SHP77 (cell line): ENCODE measurements at places on chromosomes 5 and 9.
A peak's percentile ranks its signal among the peaks of the same experiment; 100 is the strongest.

- no peak for DNase-seq
Measured at GRCh38 chr9:899440-900184, 58.1 kb downstream of the DMRT1 start.

GRCh38 chr9:26132746-26133312, 454.6 kb upstream of the TUSC1 start:
- no peak for DNase-seq

- DNase-seq: no peak
Measured at GRCh38 chr9:93031629-93032430, 26.7 kb upstream of the SUSD3 start.

DNA sequence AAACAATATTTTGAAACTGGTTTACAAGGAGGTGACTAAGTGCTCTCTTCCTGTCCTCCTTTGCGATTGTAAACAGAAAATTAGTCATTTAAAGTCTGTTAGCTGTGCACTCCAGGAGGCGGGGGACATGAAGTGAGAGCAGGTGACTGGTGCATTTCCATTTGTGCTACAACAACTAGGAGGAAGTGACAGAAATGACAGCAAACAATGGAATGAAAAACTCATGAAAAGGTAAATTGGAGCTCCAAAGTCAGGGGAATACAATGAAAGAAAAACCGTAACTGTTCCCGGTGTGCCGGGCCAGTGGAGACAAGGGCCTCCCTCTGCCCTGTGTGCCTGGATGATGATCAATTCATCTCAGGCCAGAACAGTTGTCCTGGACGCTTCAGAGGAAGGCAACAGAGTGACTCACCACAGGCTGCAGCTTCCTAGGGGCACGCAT, 439.9 kb downstream of the GADD45G start:
- DNase-seq: peak; percentile 64

- DNase-seq: no peak
Measured at GRCh38 chr9:22817181-22817580, 370.6 kb downstream of the DMRTA1 start.

GRCh38 chr9:90552317-90552716, 90.3 kb downstream of the DIRAS2 start:
- DNase-seq: no peak

GRCh38 chr5:154618696-154619095, 136.5 kb upstream of the LARP1 start:
- DNase-seq: no peak

DNA sequence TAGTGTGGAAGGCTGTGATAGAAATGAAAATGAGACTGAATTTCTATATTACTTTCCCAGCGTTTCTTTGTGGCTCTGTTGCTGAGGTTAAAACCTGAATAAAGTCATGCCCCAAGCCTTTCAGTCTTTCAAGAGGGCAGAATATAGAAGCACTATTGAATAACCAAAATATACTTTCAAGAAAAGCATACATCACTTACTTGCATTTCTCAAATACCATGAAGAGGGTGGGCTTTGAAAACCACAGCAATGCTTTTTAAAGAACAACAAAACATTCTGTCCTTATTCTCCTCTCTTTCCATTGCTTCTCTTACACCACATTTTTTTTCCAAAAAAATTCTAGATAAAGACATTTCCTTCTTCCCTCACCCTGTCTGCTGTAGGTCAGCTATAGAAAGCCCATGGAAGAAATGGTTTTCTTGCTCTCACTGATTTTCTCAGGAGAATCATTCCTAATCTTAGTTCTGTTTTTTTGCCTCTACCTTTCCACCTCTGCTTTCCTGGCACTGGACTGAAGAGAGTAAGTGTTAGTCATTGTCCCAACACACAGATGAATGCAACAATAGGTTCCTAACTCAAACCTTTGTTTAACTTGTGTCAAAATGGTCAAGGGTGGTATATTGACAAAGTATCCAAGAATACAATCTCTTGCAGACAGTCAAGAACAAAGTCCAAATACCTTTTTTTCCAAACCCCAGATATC, 51.6 kb downstream of the NUDT12 start:
- no peak for DNase-seq

DNA sequence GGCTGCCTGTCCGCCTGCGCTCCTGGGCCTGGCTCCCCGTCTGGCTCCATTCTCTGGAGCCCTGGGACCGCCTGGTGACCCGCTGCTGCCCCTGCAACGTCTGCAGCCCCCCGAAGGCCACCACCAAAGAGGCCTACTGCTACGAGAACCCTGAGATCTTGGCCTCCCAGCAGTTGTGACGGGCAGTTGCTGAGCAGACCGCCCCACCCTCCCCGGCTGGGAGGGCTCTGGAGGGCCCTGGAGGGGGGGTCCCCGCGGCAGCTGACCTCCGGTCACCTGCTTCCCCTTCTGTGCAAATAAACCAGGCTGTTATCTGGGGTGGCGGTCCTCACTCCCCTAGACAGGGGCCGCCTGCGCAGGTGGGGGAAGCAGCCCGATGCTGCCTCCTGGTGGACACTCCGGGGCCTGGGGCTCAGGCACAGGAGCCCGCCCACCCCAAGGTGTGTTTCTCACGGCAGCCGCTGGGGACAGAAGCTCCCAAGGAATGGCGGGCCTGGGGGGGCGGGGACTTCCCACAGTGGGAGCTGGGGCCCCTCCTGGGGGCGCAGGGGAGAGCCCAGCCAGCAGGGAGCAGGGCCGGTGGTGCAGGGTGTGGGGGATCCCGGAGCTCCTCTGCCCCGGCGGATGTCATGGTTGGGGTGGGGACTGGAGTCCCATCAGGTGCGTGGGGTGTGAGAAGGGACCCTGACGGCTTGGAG, 4.7 kb upstream of the TUBB4B start:
- DNase-seq: peak; percentile 84

DNA sequence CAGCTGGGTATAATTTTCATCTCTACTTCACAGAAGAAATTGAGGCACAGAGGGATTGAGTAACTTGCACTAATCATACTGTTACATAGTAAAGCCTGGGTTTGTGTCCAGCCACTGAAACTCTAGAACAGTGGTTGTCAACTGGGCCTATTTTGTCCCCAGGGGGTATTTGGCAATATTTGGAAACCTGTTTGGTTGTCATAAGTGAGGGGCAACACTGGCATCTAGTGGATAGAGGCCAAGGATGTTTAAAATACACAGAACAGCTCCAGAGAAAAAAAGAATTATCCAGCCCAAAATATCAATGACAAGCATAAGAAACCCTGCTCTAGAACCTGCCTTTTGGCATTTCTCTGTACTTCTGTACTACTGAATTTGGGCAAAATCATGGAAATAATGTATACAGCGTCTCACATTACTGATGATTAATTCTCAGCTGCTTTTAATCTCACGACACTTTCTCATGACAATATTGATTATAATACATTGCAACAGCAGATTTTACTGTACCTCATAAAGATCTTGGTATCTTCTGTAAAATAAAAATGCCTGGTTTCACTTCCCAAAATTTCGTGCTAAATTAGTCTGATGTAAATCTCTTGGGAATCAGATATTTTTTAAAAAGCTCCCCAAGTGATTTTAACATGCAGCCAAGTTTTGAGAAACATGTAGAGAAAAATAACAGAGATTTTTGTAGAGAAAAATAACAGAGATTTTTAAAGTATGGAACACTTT, 112.7 kb downstream of the RORB start:
- no peak for DNase-seq

DNA sequence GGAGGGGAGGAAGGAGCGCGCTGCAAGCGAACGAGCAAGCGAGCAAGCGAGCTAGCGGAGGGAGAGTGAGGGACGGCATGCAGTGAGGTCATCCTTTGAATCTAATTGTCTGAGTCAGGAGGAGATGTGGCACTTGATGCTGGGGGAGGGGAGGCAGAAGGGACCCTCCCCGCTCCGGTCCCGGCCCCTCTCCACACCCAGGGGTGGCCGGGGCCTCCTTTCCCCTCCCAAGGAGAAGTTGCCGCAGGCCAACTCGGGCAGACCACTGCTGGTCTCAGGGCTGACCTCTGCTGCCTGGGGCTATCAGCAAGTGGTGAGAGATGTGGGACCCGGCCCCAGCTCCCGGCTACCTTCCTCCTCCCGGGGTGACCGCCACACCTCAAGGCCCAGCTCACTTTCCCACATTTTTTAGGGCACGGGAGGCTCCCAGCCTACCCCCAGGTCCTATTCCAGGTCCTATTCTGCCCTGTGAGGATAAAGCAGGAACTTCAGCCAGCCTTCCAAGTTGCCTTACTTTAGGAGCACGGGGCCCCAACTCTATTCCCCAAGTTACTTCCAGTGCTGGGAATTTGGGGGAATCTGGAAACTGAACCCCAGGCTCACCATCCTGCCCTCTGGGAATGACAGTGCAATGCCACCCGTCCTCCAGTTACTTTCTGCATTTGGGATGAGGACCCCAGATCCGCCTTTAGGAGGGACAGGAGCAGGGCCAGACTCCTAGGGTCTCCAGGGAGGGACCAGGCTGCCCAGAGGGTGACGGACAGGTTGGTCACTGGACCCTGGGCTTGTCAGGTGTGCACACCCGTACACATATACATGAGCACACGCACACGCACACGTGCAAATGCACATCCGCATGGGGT, 11.1 kb downstream of the CNTFR start:
- no peak for DNase-seq

GRCh38 chr5:99076723-99077640, 148.2 kb upstream of the CHD1 start:
- no peak for DNase-seq

- no peak for DNase-seq
Measured at GRCh38 chr9:105053209-105053652, 125.3 kb upstream of the ABCA1 start.

DNA sequence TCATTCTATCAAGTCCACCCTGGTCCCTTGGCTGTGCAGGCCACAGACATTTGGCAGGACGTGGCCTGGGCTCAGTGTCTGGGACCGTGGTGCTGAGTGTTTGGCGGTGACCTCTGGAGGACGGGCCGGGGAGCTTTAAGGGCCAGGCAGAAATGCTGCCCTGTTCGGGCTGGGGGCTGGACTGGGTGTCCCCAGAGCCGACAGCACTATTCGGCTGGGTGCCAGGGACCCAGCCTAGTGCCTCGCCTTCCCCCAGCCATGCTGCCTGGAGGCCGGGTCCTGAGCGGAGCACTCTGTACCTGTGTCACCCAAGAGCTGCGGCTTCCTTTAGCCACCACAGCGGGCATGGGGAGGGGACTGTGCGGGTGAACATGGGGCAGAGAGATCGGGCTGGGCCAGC, 40.4 kb downstream of the COL5A1 start:
- DNase-seq: no peak

DNA sequence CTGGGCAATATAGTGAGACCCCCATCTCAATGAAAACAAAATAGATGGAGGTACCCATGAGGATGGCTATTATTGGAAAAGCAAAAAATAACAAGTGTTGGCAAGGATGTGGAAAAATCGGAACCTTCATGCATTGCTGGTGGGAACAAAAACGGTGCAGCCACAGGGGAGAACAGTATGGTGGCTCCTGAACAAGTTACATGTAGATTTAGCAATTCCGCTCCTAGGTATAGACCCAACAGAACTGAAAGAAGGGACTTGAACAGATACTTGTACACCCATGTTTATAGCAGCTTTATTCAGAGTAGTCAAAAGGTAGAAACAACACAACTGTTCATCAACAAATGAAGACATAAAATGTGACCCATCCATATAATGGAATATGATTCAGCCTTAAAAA, 43.0 kb downstream of the NTNG2 start:
- DNase-seq: no peak

- DNase-seq: no peak
Measured at GRCh38 chr5:137415231-137415681, 83.9 kb downstream of the SPOCK1 start.

GRCh38 chr5:52024359-52024758, 641.1 kb downstream of the ISL1 start:
- no peak for DNase-seq

GRCh38 chr9:94065535-94065961, 18.7 kb upstream of the PTPDC1 start:
- DNase-seq: peak; percentile 76

DNA sequence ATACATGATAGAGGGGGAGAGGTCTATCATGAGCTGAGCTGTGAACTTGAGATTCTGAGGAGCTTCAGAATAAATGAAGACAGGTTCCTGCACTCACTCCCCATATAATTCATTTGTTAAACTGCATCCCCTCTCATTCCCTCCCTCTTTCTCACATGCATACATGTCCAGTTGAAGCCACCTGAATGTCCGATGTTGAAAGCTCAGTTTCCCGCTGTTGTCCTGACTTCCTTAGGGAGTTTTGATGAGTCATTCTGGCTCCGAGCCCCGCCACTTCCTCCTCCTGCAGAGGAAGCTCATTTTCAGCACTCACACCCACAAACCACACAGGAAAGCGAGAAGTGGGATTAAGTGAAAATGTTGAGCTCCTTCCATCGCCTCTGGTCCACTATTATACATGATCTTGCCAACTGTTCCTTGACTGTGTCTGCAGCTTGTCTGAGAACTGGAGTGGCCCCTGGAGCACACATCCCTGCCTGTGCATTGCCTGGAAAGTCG, 121.2 kb downstream of the CEMIP2 start:
- no peak for DNase-seq

DNA sequence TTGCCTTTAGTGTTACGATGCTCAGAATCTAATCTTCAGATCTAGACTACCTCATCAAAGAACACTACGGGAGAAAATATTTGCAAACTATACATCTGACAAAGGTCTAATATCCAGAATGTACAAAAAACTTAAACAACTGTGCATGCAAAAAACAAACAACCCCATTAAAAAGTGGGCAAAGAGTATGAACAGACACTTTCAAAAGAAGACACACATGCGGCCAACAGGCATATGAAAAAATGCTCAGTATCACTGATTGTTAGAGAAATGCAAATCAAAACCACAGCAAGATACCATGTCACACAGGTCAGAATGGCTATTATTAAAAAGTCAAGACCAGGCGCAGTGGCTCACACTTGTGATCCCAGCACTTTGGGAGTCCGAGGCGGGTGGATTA, 31.0 kb upstream of the MEGF9 start:
- no peak for DNase-seq

- DNase-seq: peak; percentile 85
Measured at GRCh38 chr9:124861342-124862229, at the start of the genes ARPC5L and RPL35. ARPC5L (plus strand) TSS chr9:124862130; CDS start chr9:124869291, 7,161 bp downstream. RPL35 (minus strand) TSS chr9:124861957; CDS start chr9:124861912, 45 bp downstream.

DNA sequence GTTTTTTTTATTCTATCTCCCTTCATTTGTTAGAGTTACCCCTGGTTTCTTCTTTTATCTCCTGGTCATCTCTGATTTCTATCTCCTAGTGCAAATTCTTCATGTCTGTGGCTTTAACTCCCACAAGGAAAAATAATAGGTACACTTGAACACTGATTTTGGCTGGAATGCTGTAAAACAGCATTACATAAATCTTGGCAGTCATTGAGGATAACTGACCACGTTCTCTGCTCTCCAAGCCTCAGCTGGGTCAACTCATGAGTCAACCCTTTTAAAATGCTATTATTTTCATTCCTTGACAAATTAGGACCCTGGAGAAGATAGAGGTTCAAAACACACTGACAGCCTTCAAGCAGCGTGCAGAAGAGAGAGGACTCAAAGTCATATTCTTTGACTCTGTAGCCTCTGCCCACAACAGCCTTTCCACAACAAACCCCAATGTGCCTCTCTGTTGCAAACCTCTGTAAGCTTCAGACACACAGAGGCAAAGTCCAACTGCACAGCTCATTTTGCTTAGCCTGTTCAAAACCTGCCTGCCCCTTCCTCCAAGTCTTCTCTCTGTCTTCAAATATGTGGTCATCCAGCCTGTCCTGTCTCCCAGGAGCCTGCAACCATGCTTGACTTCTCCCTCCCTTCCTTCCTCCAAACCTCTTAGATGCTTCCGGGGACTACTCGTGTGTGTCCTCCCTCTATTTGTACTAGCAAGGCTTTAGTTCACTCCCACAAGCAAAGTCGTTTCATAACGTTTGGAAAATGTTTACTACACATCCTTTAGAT, 398.4 kb downstream of the MED10 start:
- no peak for DNase-seq

- DNase-seq: no peak
Measured at GRCh38 chr9:133351526-133351907, 3.5 kb downstream of the RPL7A start.

GRCh38 chr5:133193794-133194193, 142.0 kb downstream of the HSPA4 start:
- DNase-seq: no peak
